Naive thymus-derived CD4-positive, alpha-beta T cell (primary cell): ENCODE measurements at places on chromosomes 7 and 10. TPM values are rescaled to one million over a fixed set of nuclear protein-coding genes. Genes with fewer than 3 reads are reported as not detected.
A peak's percentile ranks its signal among the peaks of the same experiment; 100 is the strongest.

- no peak overlapping the region for H3K4me3 ChIP-seq
- no peak for DNase-seq
- H3K27me3 ChIP-seq = no peaks in the 10 kb centered on the region
Measured at GRCh38 chr10:4241724-4242345, 456.8 kb upstream of the KLF6 start.

GRCh38 chr7:31146538-31146937 lies 94.4 kb downstream of the ADCYAP1R1 start:
- no peaks in the 10 kb centered on the region for H3K36me3 ChIP-seq
- no peaks in the 10 kb centered on the region for H3K27me3 ChIP-seq
- DNase-seq = no peak
- H3K4me1 ChIP-seq = no peaks in the 10 kb centered on the region
- H3K4me3 ChIP-seq = no peak overlapping the region

DNA sequence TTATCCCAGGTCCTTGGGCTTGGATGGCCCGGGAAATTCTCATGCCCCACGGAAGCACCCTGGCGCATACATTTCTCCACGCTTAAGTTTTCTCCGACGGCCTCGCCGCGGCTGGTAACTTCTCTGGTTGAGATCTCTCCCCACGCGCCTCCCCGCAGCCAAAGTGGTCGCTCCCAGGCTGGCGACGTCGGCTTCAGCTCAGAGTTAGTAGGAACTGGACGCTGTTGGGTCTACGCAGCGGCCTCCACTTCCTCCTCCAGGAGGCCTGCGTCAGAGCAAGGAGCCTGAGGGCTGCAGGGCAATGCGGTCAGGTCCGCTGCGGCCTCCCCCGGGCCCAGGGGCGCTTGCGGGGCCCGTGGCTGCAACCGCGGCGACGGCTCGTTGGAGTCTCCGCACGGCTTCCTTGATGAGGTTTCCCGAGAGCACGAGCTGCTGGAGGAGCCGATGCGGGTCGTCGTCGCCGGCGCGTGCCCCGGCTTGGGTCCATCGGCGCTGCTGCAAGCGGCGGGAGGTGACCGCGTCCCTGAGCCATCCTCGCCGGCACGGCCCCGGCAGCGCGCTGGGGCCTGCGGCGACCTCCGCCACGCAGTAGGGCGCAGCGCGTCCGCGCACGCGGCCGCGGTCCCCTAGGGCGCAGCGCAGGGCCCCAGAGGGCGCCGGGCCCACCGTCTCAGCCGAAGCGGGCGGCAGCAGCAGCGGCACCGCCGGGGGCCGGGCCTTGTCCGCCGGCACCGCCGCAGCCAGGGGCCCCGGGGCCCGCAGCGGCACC lies 744 bp downstream of the FRAT2 start:
- H3K27me3 ChIP-seq = no peaks in the 10 kb centered on the region
- H3K27ac ChIP-seq = peak overlapping the region; percentile 97
- DNase-seq = peak; percentile 38

DNA sequence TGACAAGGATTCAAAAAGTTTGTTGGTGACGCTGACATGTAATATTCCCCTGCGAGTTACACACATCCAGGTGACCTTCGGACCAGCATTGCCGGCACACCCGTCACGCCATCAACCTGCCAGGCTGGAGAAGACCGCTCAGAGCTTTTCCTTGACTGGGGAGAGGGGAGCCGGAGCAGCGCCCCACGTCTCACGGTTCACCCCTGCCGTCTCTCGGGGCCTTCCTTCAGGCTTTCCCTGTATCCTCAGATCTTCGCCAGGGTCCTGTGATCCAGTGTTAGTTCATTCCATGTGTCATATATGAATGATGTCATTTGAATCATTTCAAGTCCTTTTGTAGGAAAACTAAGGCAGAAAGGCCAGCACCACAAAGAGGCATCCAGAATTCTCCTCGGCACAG lies 127.8 kb downstream of the MGMT start:
- DNase-seq = no peak
- no peaks in the 10 kb centered on the region for H3K36me3 ChIP-seq
- H3K27me3 ChIP-seq = no peaks in the 10 kb centered on the region
- no peaks in the 10 kb centered on the region for H3K4me1 ChIP-seq
- no peak overlapping the region for H3K4me3 ChIP-seq

DNA sequence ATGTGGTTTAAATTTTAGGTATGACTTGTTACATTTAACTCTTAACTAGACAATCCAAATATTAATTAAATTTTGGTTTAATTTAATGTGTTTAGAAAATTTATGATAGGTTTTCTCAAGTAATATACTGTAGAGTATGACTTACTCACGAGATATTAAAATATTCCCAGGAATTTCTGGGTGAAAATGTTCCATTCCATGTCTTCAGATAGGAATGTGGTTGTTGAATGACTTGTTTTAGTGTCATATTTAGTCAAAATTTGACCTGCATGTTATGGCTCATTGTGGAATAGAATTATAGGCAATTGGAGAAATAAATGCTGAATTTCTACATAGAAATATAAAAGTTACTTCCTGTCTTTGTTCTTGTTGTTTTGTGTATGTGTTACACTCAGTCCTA lies 46.7 kb downstream of the SHOC2 start:
- H3K27me3 ChIP-seq = no peaks in the 10 kb centered on the region
- H3K4me3 ChIP-seq = no peak overlapping the region
- H3K4me1 ChIP-seq = peaks cover 6% of the 10 kb centered on the region
- no peak for DNase-seq

DNA sequence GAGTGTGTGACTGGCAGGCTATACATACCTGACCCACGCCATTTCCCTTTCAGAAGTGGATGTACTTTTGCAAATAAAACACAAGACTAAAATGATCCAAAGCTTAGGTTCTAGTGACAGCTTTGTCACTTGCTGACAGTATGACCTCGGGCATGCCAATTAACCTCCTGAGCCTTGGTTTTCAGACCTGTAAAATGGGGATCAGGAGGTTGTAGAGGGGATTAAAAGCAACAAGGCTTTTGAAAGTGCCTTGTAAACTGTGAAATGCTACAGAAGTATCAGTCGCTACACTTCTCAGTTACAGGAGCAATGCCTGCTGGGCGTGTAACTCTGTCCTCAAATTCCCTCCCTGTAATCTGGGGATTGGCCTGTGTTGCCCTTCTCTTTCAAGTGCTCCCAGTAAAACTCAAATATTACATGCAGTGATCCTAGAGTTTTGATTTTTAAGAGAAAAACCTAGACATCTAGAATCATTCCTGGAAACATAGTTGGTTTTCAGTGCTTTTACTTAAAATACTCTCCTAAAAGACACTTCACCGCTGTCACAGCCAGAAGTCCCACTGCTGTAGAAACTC lies 8.8 kb upstream of the GRB10 start:
- H3K27me3 ChIP-seq = no peaks in the 10 kb centered on the region
- H3K4me1 ChIP-seq = no peaks in the 10 kb centered on the region
- no peak for DNase-seq
- no peaks in the 10 kb centered on the region for H3K36me3 ChIP-seq

DNA sequence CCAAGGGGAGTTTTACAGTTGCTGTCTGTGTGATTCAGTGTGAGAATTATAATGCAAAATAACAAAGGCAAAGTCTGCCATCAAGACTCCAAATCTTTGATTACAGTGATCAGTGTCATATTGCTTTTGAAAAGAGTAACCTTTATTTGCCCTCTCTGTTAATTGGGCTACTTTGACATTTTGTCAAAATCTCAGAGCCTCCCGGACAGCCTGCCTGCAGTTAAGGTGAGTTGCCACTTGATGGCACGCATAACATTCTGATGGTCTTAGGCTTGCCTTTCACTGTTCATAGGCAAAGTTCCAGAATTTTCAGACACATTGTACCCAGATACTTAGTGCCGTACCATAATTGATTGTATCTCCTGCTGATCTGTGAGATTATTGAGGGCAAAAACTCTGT lies 253.5 kb downstream of the ABCA13 start:
- H3K27ac ChIP-seq = no peak overlapping the region
- no peak for DNase-seq
- no peaks in the 10 kb centered on the region for H3K27me3 ChIP-seq
- no peaks in the 10 kb centered on the region for H3K4me1 ChIP-seq
- H3K4me3 ChIP-seq = no peak overlapping the region
- no peaks in the 10 kb centered on the region for H3K36me3 ChIP-seq

DNA sequence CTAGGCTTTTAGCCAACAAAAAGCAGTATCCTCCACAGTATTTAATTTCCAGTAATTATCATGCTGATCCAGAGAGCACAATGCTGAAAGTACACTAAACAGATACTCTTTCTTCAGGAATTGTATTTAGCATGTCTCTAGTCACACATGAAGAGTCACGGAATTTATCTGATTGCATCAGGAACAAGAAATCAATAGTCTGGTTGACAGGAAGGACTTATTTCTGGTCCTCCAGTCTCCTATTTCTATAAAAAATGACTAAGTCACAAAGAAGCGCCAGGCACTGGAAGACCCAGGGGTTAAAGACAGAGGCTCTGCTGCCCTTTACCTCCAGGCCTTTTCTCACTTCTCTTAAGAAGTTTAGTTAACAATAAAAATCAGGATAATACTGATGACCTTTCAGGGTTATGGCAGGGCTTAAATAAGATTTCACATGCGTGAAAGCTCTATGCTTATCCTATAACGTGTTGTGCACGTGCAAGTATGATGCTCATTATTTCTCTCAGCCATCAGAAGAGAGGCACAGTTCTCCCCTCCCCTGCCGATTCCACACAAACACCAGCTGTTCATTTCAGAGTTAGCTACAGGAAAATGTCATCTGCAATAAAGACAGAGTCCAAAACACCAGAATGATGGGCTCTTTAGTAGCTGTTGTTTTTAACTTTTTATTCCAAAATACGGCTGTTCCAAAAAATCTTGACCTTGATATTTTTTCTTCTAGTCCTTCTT lies 36.9 kb downstream of the SLC26A4 start:
- H3K27ac ChIP-seq = no peak overlapping the region
- no peaks in the 10 kb centered on the region for H3K36me3 ChIP-seq
- no peaks in the 10 kb centered on the region for H3K4me1 ChIP-seq

DNA sequence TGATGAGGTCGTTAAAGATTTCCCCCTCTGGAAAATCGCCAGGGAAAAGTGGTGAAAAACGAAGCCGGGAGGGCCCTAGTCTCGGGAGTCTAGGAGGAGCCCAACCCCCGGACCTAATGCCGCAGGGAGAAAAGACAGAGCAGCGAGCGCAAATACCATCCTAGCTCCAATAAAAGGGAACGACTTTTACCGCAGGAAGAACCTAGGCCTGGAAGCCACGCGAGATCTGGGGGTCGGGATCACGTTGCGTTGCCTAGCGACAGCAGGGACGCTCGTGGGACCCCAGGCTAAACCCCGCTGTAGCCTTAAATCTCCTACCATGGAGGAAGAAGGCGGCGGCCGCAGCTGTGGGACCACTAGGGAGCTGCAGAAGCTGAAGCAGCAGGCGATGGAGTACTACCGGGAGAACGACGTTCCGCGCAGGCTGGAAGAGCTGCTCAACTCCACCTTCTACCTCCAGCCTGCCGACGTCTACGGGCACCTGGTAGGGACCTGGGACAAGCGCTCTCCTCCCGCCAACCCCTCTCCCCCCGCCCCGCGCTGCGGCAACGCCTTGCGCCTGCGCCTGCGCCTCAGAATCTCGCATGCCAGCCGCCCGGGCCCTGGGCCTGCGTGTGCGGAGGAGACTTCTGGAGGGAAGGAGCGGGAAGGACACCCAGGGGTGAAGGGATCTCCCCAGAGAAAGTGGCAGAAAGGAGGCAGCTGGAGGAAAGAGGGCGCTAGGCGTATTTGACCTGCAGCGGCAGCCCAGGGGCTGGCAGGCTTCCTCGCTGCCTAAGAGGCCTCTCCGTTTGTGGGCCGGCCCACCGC lies at the start of gene ENO4:
Gene ENO4 (plus strand): TSS at position 252 of the 810 bp plus-strand sequence. CDS start 68 bp downstream, at position 320.
- no peaks in the 10 kb centered on the region for H3K4me1 ChIP-seq
- H3K4me3 ChIP-seq = peak within 1 kb of the TSS; percentile 23
- no peaks in the 10 kb centered on the region for H3K36me3 ChIP-seq
- DNase-seq = no peak

GRCh38 chr7:43569424-43569823 lies 13.5 kb upstream of the STK17A start:
- no peaks in the 10 kb centered on the region for H3K36me3 ChIP-seq
- H3K4me1 ChIP-seq = no peaks in the 10 kb centered on the region
- no peaks in the 10 kb centered on the region for H3K27me3 ChIP-seq
- no peak overlapping the region for H3K4me3 ChIP-seq
- H3K27ac ChIP-seq = no peak overlapping the region

DNA sequence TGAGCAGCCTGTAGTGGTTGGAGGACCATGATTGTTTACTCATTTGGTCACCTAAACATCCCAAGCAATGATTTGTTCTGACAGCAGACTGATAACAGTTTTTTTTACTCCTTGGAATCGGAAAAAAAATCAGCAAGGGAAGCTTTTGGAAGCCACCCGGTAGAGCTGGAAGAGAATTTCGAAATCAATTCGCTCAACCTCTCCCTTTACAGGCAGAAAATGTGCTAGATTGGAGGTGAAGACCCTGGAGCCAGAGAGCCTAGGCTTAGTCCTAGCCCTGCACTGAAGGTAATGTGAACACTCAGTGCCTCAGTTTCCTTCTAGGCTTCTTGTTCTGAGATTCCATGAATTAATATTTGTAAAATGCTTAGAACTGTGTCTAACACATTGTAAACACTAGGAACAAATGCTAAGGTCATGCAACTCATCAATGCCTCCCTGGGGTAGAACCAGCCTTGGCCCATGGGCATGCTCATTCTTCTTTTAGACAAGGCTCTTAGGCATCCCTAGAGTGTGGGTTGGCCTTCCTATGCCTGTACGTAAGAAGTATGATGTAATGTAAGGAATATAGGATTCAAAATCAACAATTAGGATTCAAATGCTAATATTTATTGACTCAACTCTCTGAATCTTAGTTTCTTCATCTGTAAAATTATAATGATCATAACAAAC lies 52.7 kb downstream of the MET start:
- H3K27me3 ChIP-seq = no peaks in the 10 kb centered on the region
- H3K4me3 ChIP-seq = no peak overlapping the region
- no peaks in the 10 kb centered on the region for H3K4me1 ChIP-seq
- H3K27ac ChIP-seq = no peak overlapping the region
- H3K36me3 ChIP-seq = no peaks in the 10 kb centered on the region

- no peaks in the 10 kb centered on the region for H3K36me3 ChIP-seq
- H3K27ac ChIP-seq = no peak overlapping the region
- H3K4me3 ChIP-seq = no peak overlapping the region
- no peaks in the 10 kb centered on the region for H3K4me1 ChIP-seq
- H3K27me3 ChIP-seq = no peaks in the 10 kb centered on the region
Measured at GRCh38 chr10:48332166-48332870, 25.8 kb downstream of the MAPK8 start.

DNA sequence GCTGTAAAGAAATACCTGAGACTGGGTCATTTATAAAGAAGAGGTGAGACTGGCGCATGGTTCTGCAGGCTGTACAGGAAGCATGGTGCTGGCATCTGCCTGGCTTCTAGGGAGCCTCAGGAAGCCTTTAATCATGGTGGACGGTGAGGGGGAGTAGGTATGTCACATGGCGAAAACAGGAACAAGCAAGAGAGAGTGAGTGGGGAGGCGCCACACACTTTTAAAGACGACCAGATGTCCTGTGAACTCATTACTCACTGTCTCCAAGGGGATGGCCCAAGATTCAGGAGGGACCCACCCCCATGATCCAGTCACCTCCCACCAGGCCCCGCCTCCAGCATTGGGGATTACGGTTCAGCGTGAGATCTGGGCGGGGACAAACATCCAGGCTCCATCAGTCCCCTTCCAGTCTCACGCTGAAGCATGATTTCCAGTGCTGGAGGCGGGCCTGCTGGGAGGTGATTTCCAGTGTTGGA lies 3.2 kb downstream of the ZNF316 start:
- H3K4me1 ChIP-seq = peaks cover 10% of the 10 kb centered on the region
- peaks cover 15% of the 10 kb centered on the region for H3K36me3 ChIP-seq
- H3K4me3 ChIP-seq = no peak overlapping the region
- no peak overlapping the region for H3K27ac ChIP-seq

SSC4D gene
- total RNA-seq = not detected

SLC39A12 gene
- total RNA-seq = not detected

CEP55 gene
- not detected for total RNA-seq

SSMEM1 gene
- not detected in 2 replicates for total RNA-seq

SPAM1 gene
- total RNA-seq = not detected

PPP1R17 gene
- total RNA-seq = not detected
